CD4-positive, alpha-beta T cell treated with Interleukin-4 for 4 hours (primary cell): ENCODE measurements at places on chromosomes 1 and 21.

GRCh38 chr1:25804244-25804963 is 4.4 kb downstream of the SELENON start:
- no peak for DNase-seq

- DNase-seq, result no peak
Observed at GRCh38 chr1:152096931-152097330, 8.1 kb upstream of the TCHHL1 start.

DNA sequence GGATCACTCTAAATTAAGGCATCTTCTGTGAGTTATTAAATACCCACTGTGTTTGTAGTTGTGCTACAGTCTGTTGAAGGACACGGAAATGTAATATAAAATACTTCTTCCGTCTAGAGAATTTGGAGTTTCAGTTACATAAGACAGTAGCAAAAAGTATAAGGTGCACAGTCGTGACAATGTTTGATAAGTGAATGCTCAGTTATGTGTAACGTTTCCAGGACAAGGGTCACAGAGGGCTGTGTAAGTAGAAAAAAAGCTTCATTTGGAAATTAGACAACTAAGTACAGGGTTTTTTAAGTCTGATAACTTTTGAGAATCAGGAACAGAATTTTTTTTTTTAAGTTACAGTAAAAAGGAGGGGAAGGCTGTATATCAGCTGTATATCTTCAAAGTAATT is 27.5 kb downstream of the SRSF11 start:
- no peak for DNase-seq

DNA sequence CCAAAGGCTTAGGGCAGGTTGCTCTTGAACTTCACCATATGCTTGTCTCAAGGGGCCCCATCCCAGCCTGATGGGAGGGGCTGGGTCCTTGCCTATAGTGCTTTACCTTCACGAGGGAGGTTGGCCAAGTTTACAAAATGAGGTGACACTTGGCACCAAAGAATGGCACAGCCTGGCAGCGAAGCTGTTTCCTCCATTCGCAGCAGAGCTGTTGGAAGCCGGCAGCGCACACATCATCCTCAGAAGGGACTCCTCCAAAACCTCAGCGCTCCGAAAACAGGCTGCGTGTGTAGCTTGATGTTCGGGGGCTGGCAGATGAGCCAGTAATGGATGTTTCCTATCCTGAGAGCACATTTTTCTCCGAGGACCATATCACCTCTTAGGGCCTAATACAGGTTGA is 116.8 kb downstream of the KAZN start:
- DNase-seq, result no peak

DNA sequence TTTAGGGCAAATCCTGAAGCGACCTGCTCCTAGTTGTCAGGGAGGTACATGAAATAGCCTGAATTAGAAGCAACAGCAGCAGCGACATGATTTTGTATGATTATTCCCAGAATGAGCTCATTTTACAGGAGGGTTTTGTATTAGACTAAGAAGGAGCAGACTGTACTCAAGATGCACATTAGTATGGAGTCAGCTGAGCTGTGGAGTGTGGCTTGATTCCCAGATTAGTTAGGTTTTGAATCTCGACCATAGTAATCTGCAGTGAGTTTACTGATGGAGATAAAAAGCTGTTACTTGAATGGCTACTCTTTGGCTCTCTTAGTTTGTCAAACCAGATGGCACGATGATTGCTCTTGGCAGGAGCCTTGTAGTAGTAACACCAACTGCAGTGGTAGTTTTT is 143.1 kb downstream of the PHTF1 start:
- DNase-seq, result no peak
